NCI-H69 (cell line): ENCODE measurements at places on chromosomes 1 and 21.

- DNase-seq = peak; percentile 6
Observed at GRCh38 chr1:218200979-218201378, 84.1 kb upstream of the RRP15 start.

GRCh38 chr1:202671399-202671798 lies 38.9 kb downstream of the SYT2 start:
- peak; percentile 92 for DNase-seq

DNA sequence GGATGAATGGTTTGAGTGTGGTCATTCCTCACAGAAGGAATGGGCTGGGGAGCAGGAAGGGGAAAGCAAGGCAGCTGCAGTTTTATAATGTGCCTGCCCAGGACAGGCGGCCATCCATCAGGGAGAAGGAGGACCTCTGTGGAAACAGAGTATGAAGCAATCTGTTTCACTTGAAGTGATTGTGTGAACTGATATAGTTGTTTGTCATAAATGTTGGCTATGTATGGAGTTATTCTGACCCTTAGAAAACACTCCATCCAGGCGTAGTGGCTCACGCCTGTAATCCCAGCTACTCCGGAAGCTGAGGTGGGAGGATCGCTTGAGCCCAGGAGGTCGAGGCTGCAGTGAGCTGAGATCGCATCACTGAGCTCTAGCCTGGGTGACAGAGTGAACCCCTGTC lies 46.5 kb downstream of the NENF start:
- DNase-seq = no peak

- no peak for DNase-seq
Observed at GRCh38 chr1:112689196-112689841, 14.9 kb downstream of the MOV10 start.

- no peak for DNase-seq
Observed at GRCh38 chr1:194047206-194047605, 860.8 kb upstream of the B3GALT2 start.

DNA sequence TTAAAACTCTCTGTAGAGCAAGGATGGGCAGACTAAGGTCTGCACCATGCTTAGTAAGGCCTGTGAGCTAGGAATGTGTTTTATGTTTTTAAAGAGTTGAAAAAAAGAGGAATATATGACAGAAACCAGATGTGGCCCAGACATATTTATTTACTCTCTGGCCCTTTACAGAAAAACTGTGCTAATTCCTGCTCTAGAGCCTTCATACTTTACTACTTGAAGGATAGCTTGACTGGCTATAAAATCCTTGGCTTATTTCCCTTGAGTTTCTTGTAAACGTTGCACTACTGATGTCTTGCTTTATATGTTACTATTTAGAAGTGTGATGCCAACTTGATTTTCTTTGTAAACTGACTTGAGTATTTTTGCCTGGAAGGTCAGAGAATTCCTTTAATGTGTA lies 33.5 kb downstream of the CTBS start:
- no peak for DNase-seq

- no peak for DNase-seq
Observed at GRCh38 chr1:35188578-35189392, 4.2 kb downstream of the SFPQ start.
